ENCODE measurements at places on chromosomes 3 and 15. TPM values are rescaled to one million over a fixed set of nuclear protein-coding genes. Genes with fewer than 3 reads are reported as not detected.

Gene CILP
- 1.6 TPM for polyA plus RNA-seq

Gene SUMF1
- 14.3 TPM for polyA plus RNA-seq

Gene GOLGA6D
- not detected for polyA plus RNA-seq

Gene MEGF11
- not detected for polyA plus RNA-seq

Gene PLAAT1
- 6.3 TPM for polyA plus RNA-seq

Gene DNAH1
- polyA plus RNA-seq: 2.4 TPM

Gene ZNF860
- 1.8 TPM for polyA plus RNA-seq

Gene GPR149
- not detected for polyA plus RNA-seq

Gene CACNA2D2
- 0.28 TPM for polyA plus RNA-seq

Gene PPP1R14D
- polyA plus RNA-seq: 0.37 TPM

Gene FOXB1
- not detected for polyA plus RNA-seq

Gene CACNA1D
- polyA plus RNA-seq: 0.38 TPM

Gene PTH1R
- 3.3 TPM for polyA plus RNA-seq

Gene ESYT3
- polyA plus RNA-seq: 0.63 TPM

Gene OR5K2
- not detected for polyA plus RNA-seq

Gene CAMK2N2
- 0.12 TPM for polyA plus RNA-seq

Gene GOLGA8N
- 3.0 TPM for polyA plus RNA-seq

Gene TRPC1
- 2.5 TPM for polyA plus RNA-seq

Gene RPP25
- 7.4 TPM for polyA plus RNA-seq

Gene STRA6
- 0.79 TPM for polyA plus RNA-seq

Gene SPESP1
- 1.1 TPM for polyA plus RNA-seq

Gene RTP1
- polyA plus RNA-seq: not detected

Gene SHF
- polyA plus RNA-seq: 2.1 TPM

Gene SOX14
- polyA plus RNA-seq: 0.10 TPM

Gene NOX5
- polyA plus RNA-seq: 0.26 TPM

Gene ALDH1L1
- polyA plus RNA-seq: 3.6 TPM

Gene CSPG4
- 3.0 TPM for polyA plus RNA-seq

Gene KCTD6
- polyA plus RNA-seq: 9.2 TPM

Gene FILIP1L
- 2.6 TPM for polyA plus RNA-seq

Gene GOLGA8G
- not detected for polyA plus RNA-seq
